ENCODE measurements at places on chromosomes 1 and 21.
A peak's percentile ranks its signal among the peaks of the same experiment; 100 is the strongest.

GRCh38 chr1:223231011-223231572 is 88.0 kb upstream of the TLR5 start:
- DNase-seq, result no peak

- no peak for DNase-seq
Observed at GRCh38 chr1:214317734-214318133, 36.8 kb downstream of the SMYD2 start.

GRCh38 chr1:100611086-100611485 is 73.1 kb downstream of the GPR88 start:
- no peak for DNase-seq

GRCh38 chr1:84869720-84870119 is 23.3 kb downstream of the LPAR3 start:
- DNase-seq, result no peak

DNA sequence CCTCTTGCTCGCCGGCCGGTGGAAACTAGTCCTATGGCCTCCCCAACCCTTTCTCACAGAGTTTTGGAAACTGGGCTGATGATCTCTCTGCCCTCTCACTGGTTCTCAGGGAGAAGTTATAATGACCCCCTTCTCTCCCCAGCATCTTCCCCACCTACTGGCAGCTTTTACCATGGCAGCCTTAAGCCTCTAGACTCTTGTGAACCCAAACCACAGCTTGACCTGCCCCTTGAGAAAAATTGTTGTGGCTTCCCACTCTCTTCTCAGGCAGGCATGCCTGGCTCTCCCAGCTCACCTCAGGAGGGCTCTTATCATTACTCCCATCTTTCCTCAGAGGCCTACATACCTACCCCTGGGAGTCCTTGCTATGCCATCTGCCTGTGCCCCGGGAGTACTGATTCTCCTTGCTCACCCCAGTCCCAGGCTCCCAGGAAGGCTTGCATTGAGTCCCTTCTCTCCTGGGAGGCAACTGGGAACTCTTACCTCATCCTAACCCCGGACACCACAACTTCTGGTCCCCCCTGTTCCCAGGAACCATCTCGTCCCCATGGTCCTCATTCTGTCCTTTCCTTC is 1.6 kb downstream of the NSUN4 start:
- no peak for DNase-seq

- DNase-seq, result no peak
Observed at GRCh38 chr21:42092771-42093170, 21.7 kb downstream of the UMODL1 start.

DNA sequence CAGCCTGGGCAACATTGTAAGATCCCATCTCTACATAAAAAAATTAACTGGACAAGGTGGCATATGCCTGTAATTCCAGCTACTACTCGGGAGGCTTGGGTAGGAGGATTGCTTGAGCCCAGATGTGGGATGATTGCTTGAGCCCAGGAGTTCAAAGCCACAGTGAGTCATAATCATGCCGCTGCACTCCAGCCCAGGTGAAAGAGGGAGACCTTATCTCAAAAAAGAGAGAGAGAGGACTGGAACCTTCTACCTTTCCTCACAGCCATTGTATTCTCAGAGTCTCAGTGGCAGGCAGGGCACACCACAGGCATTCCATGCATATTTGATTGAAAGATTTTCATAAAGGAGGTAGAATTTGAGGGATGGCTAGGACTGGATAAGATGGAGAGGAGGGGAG is 78.4 kb downstream of the KIF14 start:
- DNase-seq, result no peak

DNA sequence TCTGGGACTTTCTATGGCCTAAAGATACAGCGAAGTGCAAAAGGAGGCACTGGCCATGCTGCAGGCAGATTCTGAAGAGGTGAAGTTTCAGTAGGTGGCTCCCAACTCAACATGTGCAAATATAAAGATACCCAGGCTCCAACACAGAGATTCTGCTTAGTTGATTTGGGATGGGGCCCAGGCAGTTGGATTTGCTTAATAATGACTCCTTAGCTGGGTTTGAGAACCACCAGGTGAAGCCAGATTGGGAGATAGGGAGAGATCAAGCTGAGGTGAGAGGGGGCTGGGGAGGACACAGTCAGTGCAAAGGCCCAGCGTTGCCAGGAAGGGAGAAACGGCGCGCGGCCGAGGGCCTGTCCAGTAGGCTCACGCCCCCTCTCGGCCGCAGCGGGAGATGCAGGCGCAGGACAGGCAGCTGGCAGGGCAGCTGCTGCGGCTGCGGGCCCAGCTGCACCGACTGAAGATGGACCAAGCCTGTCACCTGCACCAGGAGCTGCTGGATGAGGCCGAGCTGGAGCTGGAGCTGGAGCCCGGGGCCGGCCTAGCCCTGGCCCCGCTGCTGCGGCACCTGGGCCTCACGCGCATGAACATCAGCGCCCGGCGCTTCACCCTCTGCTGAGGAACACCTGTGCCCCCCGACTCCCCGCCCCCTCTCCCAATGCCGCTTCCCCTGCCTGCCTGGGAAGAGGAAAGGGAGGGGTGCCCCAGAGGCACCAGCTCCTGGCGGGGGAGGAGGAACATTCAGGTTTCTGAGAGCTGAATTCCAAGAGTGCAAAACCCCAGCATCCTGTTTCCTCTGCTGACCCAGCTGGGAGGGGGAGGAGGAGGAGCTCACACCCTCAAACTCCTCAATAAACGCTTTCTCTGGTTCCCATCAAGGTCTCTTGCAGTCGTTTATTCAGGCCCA is 1.2 kb downstream of the FAM167B start:
- peak; percentile 58 for DNase-seq

DNA sequence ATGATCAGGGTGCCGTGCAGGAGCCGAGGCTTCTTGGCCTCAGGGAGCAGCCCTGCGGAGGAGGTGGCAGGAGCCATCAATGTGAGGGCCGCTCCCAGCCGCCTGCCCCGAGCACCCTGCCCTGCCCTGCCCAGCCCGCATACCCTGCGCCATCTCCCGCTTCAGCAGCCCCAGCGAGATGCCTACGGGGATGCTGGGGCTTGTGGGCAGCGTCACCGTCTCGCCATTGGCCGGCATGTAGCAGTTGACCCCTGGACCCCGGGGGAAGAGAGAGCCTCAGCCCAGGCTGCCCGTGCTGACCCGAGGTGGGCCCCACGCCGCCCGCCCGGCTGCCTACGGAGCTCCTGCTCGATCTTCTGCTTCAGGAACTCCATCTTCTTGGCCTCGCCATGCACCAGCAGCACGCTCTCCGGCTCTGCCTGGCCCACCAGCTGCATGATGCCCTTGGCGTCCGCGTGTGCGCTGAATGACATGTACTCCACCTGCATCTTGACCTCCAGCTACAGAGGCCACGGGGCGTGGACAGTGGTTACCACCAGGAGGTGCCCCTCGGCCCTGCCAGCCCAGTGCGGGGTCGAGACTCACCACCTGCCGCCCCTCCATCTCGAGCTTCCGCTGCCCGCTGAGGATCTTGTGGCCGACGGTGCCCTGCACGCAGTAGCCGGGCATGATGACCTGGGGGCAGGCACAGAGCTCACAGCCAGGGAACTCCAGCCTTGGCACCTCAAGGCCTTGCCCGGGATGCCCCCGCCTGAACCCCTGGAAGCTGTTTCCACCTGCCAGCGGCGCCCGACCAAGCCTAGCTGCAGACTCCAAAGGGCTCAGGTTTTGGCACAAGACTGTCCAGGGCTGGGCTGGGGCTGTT is 4.3 kb downstream of the PUSL1 start:
- no peak for DNase-seq

GRCh38 chr21:16117851-16118590 is 388.2 kb downstream of the USP25 start:
- no peak for DNase-seq

DNA sequence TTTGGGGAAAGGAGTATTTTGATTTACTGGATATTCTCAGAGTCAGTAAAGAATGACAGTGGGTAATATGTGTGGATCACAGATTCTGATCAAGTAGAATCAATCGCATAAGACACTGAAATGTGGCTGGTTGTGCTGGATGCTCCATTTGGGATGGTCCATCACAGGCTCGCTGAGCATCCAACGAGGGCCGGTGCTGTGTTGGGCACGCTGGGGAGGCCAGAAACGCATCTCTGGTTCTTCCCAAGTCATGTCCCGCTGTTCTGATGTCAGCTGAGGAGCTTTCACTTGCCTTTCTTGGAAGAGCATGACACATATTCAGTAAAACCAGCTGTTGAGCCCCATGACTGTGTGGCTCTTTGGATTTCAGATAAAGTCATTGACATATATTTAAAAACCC is 72.0 kb downstream of the UMODL1 start:
- no peak for DNase-seq

GRCh38 chr1:62428351-62428750 is 8.5 kb upstream of the USP1 start:
- DNase-seq, result no peak

DNA sequence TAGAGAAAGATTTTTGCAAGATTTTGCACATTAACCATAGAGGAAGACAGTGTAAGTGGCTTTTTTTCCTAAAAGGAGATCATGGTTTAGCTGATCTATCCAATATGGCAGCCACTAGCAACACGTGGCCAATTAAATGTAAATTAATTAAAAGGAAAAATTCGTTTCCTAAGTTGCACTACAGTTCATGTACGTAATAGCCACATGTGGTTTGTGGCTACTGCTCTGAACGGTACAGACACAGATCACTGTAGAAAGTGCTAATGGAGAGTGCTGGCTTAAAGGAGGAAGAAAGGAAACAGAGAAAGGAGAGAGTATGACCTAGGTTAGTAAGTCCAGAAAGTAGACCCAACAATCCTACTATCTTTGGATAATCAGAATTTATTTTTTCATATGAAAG is 170.8 kb downstream of the SIPA1L2 start:
- no peak for DNase-seq

DNA sequence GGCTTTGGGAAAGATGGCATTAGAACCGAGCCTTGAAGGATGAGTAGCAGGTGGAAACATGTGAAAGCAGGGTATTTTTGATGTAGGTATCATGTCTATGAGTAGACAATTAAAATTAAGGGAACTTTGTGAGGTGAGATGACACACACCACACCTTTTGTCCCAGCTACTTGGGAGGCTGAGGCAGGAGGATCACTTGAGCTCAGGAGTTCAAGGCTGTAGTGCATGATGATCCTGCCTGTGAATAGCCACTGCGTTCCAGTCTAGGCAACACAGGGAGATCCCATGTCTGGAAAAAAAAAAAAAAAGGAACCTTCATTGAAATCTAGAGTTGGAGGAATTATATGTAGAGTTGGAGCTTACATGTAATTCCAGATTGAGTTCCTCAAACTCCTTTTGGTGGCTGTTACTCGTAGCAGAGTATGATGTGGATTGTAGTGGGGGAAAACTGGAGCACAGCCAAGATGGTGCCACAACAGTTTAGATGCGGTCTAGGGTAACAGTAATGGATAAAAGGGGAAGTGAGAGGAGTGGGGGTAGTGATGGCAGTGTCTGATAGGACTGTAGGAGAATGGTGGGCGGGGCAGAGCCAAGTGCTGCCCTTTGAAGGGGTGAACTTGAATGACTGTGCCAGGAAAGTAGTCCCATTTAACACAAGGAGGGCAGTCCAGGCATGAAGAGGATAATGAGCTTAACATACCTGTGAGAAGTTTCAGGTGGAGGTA is 17.4 kb downstream of the AK4 start:
- DNase-seq, result no peak

GRCh38 chr1:56223968-56224367 is 355.4 kb downstream of the PLPP3 start:
- DNase-seq, result no peak

DNA sequence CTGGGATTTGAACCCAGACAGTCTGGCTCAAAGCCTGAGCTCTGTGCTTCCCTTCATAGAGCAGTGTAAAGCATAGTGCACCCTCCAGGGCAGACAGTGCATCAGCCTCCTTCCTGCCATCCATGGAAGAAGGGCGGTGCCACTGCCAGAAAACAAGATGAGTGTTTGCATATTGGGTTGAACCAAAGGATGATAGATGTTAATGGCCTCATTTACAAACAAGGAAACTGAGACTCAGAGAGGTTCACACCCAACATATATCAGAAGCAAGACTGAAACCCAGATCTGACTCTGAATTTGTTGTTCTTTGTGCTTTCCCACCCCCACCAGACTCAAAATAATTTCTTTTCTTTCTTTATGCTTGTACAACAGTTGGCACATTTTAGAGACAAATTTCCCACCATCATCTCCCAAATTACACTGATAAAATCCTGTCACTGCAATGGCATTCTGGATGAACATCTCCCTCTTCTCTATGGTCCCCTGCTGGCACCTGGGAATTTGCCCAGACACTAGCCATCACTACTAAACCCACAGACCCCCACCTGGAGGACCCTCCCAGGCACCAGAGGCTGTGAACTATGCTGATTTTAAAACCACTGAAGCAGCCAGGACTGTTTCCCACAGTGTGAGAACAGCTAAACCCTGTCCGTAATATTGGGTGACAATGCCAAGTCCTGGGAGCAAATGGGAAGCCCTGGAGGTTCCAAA is 45.4 kb upstream of the MPZL1 start:
- DNase-seq, result no peak

- DNase-seq, result no peak
Observed at GRCh38 chr21:35503671-35504070, 454.6 kb upstream of the RUNX1 start.

GRCh38 chr1:12383786-12384185 is 154.0 kb downstream of the VPS13D start:
- DNase-seq, result no peak

- DNase-seq, result no peak
Observed at GRCh38 chr1:208357644-208358507, 113.7 kb upstream of the PLXNA2 start.

- DNase-seq, result no peak
Observed at GRCh38 chr1:20601129-20601825, 12.4 kb downstream of the CDA start.

DNA sequence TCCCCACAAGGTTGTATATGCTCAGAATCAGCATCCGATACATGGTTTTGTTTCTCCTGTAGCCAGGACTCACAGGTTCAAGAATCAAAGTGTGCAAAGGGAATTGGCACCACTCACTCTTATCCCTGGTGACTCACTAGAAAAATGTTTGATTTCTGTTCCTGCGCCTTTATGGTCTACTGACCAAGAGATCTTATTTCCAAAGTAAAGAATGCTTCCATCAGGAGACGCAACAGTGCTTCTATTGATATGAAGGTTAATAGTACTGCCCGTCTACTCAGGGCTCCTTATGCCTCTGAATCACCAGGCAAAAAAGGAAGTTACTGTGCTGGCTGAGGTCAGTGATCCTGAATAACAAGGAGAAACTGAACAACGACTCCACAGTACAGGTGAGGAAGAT is 1392.0 kb upstream of the PRMT6 start:
- no peak for DNase-seq

- no peak for DNase-seq
Observed at GRCh38 chr21:33026878-33027400, 1.2 kb downstream of the OLIG2 start.

DNA sequence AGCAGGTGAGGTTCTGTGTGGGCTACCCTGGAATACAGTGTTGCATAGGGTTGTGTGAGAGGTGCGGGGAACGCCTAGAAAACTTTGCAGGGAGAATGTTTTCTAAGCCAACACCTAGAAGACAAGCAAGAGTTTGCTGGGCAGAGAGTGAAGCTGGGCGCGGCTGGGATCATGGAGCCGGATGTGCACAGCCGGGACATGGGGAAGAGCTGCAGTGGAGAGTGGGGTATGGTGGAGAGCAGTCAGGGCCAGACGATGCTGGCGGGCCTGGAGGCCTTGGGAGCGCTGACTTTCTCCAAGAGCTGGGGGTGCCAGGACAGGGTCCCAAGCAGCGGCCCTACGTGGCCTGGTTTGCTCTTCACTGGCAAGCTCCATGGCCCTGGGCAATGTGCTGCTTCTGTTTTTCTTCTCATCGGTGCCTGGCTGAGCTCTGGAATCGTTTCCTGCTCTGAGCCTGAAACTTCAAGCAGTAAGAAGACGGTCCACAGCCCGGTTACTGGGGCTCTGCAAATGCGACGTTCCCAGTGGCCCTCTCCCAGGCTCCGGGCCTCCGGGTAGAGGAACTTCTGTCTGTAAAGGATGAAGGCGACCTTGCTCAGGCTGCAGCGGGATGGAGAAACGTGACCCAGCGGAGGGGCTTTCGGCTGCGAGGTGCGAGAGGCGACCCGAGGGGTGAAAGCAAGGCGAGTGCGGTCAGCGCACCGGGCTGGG is 51.9 kb upstream of the CD34 start:
- no peak for DNase-seq
